Activated naive CD4-positive, alpha-beta T cell treated with Interleukin-2 at 50 U/mL for 16 hours (primary cell): ENCODE measurements at places on chromosomes 11 and 22.

- no peak for DNase-seq
Observed at GRCh38 chr11:44235765-44236201, 74.2 kb downstream of the ALX4 start.

GRCh38 chr11:63811522-63811921, 1.7 kb upstream of the SPINDOC start:
- no peak for DNase-seq

- DNase-seq: no peak
Observed at GRCh38 chr11:12100841-12101242, 9.5 kb upstream of the MICAL2 start.

DNA sequence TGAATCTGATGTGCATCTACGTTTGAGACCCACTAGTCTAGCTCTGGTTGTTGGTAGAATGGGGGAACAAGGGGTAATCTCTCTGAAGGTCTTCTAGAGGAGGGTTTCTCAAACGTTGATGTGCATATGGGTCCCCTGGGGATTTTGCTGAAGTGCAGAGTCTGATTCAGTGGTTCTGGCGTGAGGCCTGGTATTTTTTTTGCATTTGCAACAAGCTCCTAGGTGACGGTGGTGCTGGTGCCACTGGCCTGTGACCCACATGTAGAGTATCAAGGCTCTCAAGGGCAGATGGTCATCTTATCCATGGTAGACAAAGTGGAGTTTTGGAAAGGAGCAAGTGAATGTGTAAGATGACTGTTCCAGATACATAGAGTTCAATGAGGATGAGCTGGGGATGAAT, 97.1 kb downstream of the CEP164 start:
- DNase-seq: no peak

GRCh38 chr11:5071799-5072198, 2.4 kb downstream of the OR52E1 start:
- DNase-seq: no peak
